ENCODE measurements at places on chromosomes 2 and 18.

DNA sequence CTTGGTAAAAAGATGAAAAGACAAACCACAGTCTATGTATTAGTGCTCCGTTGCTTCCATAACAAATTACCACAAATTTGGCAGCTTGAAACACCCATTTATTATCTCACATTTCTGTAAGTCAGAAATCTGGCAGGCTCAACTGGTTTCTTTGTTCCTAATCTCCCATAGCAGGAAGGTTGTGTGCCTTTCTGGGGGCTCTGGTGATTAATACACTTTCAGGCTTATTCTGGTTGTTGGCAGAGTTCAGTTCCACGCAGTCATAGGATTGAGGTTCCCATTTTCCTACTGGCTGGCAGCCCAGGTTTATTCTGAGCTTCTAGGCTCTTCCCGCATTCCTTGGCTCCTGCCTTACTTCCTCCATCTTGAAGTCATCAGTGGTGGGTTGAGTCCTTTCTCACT, 189.3 kb downstream of the ANAPC1 start:
- no peak for DNase-seq

- peak; percentile 52 for DNase-seq
These were observed 42.7 kb downstream of the ACSL3 start for GRCh38 chr2:222903234-222904220.

DNA sequence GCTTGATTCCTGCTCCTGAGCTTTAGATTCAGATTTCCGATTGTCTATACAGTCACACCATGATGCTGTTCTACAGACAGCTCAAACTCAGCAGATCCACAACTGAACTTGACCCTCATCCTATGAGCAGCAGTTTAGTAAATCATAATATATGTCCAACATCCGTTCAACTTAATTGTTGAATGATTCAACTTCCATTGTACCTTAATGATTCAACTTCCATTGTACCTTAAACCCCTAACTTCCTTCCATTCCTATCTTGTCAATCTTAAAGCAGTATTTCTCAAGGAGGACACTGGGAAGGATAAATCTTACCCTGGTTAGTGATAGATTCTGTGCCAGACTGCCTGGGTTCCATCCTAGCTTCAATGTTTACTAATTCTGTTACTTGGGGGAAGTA, 60.1 kb downstream of the PIGN start:
- DNase-seq: no peak

DNA sequence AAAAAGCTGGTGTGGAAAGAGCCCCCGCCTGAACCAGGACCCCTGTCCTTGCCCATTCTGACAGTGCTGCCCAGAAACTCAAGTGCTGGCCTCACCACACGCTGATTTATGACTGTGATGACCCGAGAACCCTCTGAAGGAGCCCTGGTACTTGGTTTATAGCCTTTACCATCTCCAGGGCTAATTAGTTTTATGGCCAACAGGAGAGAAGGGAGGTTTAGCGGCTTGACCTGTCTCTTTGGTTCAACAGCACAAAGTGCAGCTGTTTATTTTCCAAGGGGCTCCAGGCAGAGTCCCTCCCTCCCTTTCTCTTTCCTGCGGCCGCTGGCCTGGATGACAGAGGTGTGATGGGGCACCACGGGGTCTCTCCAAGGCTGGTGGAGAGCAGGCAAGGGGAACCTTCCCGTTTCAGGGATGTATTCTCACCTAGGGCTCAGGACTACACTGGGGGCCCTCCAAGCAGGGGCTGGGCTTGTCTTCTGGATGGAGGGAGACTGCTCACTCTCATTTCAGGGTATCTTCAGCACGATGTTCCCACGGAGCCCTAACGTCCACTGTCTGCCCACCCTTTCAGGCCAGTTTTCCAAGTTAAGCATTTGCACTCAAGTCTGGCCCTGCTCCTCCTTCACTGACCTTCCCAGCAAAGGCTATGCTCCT, 174.2 kb upstream of the GLI2 start:
- DNase-seq: no peak

DNA sequence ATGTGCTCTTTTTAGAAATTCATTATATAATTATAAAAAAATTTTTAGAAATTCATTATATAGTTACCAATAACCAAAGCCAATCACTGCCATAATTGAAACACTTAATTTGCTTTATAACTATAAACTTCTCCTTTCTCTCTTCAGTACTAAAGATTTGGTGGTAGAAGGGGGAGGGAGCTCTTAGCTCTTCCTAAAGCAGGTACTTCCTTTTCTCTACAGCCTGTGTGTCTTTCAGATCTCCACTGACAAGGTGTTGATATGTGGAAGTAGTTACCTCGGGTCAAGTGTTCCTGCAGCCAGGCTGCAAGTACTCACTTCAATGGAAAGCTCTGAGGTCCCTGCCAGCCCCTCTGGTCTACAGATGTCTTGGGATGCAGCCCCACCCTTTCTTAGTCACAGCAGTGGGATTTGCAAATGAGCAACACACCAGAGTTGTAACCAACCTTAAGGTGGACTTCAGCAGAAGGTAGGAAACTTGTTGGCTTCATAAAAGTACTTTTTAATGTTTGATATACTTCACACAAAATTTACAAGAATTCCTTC, 690.0 kb downstream of the ARHGAP15 start:
- no peak for DNase-seq

DNA sequence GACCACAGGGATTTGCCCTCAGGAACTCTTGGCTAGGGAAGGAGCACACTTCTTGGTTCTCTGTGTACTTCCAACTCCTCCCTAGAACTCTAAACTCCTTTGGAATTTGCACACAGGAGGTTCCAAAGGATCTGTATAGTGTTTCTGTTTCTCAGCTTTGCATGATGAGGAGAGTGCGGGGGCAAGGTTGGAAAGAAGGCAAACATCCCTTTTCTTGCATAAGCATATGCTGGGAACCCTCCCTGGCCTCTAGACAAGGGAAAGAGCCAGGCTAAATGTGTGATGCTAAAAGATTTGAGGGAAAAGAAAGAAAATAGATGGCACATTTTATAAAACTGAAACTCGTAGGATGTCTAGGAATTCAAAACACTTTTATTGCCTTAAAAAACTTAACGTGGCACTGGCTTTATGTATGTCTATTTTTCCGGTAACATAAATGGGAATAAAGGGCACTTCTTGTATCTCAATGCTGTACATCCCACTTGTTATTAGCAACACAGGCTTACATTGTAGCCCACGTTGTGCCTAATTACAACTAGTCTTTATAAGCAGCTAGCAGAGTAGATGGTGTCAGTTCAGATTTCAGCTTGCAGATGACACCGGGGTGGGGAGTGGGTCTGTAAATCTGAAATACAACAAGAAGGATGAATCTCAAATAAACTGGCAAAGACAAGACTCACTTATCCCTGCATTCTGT, 165.8 kb downstream of the GPD2 start:
- DNase-seq: no peak

- no peak for DNase-seq
These were observed 53.8 kb upstream of the TMEM163 start for GRCh38 chr2:134772493-134773169.

GRCh38 chr2:240235149-240235803, 94.8 kb upstream of the OTOS start:
- no peak for DNase-seq

GRCh38 chr18:45654677-45655076, 39.4 kb downstream of the SLC14A2 start:
- no peak for DNase-seq

DNA sequence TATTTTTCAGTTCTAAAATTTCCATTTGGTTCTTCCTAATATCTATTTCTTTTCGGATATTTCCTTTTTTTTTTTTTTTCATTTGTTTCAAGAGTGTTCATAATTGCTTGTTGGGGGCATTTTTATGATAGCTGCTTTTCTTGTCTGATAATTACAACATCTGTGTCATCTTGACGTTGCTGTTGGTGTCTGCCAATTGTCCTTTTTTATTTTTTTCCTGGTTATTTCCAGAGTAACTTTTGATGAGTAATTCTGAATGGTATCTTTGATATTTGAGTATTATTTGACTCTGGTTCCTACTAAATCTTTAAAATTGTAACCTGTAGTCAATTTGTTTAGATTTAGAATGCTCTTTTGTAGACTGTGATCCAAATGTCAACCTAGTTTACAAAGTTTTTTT, 51.3 kb upstream of the CHRNA1 start:
- DNase-seq: no peak

DNA sequence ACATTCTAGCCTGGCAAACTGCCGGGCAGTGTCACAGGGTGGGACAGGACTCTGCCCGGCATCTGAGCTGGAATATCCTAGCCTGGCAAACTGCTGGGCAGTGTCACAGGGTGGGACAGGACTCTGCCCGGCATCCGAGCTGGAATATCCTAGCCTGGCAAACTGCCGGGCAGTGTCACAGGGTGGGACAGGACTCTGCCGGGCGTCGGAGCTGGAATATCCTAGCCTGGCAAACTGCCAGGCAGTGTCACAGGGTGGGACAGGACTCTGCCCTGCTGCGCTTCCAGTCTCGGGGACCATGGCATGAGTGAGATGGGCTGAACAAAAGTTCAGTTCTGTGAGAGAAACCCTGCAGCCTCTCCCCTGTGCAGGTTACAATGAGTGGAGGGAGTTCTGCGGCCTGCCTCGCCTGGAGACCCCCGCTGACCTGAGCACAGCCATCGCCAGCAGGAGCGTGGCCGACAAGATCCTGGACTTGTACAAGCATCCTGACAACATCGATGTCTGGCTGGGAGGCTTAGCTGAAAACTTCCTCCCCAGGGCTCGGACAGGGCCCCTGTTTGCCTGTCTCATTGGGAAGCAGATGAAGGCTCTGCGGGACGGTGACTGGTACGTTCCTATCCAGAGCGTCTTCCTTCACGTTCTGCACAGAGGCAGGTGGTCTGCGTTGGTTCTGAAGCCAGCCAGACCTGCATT, 80.3 kb downstream of the TPO start:
- no peak for DNase-seq

- peak; percentile 43 for DNase-seq
These were observed 113.7 kb downstream of the SPTBN1 start for GRCh38 chr2:54569745-54570301.

GRCh38 chr2:12155303-12156051, 409.0 kb downstream of the LPIN1 start:
- DNase-seq: no peak

GRCh38 chr2:57855212-57855611, 191.4 kb upstream of the VRK2 start:
- DNase-seq: no peak

- peak; percentile 82 for DNase-seq
These were observed 69.3 kb downstream of the MBP start for GRCh38 chr18:77063260-77063659.

- no peak for DNase-seq
These were observed 21.3 kb downstream of the COL4A3 start for GRCh38 chr2:227185615-227186232.

- no peak for DNase-seq
These were observed 317.8 kb upstream of the FANCL start for GRCh38 chr2:58558881-58559280.

- no peak for DNase-seq
These were observed 1.2 kb downstream of the SAP130 start for GRCh38 chr2:128026448-128027277.

- peak; percentile 32 for DNase-seq
These were observed 60.6 kb downstream of the CAB39 start for GRCh38 chr2:230773039-230773773.

DNA sequence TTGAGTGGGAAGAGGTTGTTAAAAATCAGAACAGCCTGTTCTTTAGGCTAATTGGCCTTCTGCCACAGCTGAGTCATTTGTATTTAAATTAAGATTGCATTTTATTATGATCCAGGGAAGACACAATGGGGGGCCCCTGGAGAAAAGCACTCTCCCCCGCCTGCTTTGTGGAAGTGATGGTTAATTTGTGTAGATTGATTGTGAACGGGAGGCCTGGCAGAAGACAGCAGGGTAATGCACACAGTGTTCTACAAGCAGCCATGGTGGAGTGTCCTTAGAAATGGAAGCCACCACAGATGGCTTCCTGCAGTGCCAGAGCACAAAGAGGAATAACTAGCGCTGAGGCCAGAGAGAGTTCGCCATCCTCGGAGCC, 19.6 kb downstream of the RAMP1 start:
- no peak for DNase-seq

- DNase-seq: peak; percentile 10
These were observed 18.2 kb upstream of the GPR55 start for GRCh38 chr2:230942920-230943896.

GRCh38 chr2:101998896-101999789, 7.4 kb downstream of the IL1R2 start:
- no peak for DNase-seq

DNA sequence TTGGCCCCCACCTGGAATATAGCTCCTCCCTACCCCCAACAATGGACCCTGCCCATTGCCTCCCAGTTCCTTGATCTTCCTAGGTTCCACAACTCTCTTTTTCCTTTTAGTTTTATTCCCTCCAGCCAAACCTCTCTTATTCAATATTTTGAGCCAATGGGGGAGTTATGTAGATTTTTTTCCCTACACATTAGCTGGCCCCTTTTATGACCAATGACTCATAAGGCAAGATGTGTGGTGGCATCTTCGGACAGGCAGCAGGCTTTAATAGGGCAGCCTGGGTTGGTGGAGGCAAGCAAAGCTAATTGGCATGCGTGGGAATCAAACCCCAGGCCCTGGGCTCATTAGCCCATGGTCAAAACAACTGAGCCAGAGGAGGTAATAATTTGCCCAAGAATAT, 9.2 kb downstream of the GRP start:
- DNase-seq: no peak

GRCh38 chr2:28758459-28758858, 6.8 kb downstream of the PPP1CB start:
- no peak for DNase-seq

GRCh38 chr2:108460345-108461037, 11.5 kb downstream of the GCC2 start:
- DNase-seq: no peak

DNA sequence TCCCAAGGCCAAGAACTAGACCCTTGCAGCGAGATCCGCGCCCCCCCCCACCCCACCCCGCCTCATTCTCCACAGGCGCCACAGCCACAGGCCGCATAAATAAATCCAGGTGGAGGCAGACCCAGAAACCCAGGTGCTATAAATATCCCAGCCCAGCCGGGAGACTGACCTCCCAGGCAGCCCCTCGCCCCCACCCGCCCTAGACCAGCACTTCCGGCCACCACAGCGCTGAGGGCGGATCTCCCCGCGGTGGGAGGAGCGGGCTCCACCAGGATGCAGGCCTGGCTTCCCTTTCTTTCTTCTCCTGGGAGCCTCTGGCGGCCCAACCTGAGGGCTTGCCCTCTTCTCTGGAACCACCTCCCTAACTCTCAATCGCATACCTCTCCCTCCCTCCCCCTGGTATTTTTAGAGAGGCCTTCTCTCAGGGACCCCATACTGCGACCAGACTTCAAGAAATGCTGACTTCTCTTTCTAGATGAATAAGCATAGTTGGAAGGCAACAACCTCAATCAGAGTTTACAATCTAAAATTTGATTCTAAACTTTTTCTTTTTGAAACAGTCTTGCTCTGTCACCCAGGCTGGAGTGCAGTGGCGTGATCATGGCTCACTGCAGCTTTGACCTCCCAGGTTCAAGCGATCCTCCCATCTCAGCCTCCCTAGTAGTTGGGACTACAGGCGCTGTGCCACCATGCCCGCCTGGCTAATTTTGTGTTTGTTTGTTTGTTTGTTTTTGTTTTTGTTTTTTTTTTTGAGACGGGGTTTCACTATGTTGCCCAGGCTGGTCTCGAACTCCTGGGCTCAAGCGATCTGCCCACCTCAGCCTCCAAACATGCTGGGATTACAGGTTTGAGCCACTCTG, 55.0 kb downstream of the PKDCC start:
- no peak for DNase-seq

GRCh38 chr2:71857636-71858035, 290.0 kb downstream of the CYP26B1 start:
- DNase-seq: no peak

- no peak for DNase-seq
These were observed 5.7 kb upstream of the COBLL1 start for GRCh38 chr2:164847291-164847690.

- no peak for DNase-seq
These were observed 465.3 kb downstream of the EIPR1 start for GRCh38 chr2:2912293-2912692.

GRCh38 chr2:68287580-68288441, 31.9 kb downstream of the CNRIP1 start:
- no peak for DNase-seq

All from CD4-positive, alpha-beta T cell treated with Interleukin-15 for 4 hours (primary cell).